ENCODE measurements at places on chromosomes 5 and 9.

GRCh38 chr5:116671211-116671736 lies 96.7 kb upstream of the SEMA6A start:
- DNase-seq: no peak

GRCh38 chr5:26645659-26646058 lies 392.7 kb downstream of the CDH9 start:
- no peak for DNase-seq

- no peak for DNase-seq
These were observed 1065.7 kb upstream of the CDH9 start for GRCh38 chr5:28104080-28104479.

- DNase-seq: no peak
These were observed 187.6 kb downstream of the PCSK1 start for GRCh38 chr5:96245140-96246091.

DNA sequence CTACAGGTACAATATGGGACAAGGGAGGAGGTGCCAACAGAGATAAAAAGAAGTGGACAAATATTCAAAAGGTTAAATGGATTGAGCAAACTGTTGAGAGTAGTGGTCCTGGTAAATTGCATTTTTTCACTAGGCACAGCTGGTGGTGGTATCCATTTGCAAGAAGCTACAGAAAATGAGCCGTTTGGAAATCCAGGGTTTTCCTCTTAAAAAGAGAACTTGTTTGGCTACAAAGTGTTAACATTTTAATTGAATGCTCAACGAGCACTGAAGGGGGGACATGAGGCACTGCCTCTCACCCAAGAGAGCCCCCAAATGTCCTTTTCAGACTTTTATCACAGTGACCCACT lies 491 bp upstream of the ZCCHC9 start:
- no peak for DNase-seq

- DNase-seq: peak; percentile 39
These were observed 232.6 kb downstream of the MAST4 start for GRCh38 chr5:66828548-66829357.

- DNase-seq: peak; percentile 61
These were observed 490 bp downstream of the PCBD2 start for GRCh38 chr5:134905246-134905996.

- peak; percentile 4 for DNase-seq
These were observed 294.6 kb upstream of the PUM3 start for GRCh38 chr9:3138231-3139229.

GRCh38 chr5:40436535-40437237 lies 243.0 kb upstream of the PTGER4 start:
- DNase-seq: no peak

GRCh38 chr5:60362158-60362557 lies 337.8 kb downstream of the DEPDC1B start:
- no peak for DNase-seq

DNA sequence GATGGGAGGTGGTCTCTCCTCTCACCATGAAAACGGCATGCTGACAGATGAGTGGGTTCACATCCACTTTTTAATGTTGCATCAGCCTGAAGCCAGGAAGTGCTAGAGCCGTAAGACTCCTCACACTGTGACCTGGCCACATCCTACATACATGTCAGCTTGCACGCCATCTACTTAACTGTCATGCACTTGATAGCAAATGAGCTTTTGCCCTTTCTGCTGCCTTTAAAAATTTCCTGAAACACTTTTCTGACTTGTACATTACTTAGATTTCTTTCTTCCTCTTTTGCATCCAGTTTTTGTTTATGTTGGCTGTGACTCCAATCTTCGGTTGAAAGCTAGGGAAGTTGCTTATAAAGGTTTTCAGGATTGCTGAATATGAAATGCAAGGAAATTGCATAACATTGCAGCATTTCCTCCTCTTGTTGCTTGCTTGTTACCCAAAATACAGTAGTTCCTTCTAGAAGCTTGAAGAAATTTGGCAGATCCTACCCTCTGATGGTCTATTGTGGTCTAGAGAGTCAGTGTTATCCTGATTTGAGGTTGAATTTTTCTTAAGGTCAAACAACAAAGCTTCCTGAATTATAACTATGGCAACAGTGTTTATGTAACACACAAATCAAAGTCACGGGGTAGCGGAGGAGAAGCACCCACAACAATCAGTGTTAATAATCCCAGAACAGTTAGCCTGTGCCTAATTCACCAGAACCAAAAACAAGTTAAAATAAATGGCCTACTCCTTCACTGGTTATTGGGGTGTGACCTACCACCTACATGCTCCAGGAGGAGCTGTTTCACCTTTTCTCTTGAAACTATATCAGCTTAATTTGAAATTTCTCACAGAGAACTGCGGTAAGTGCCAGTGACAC lies 232.5 kb downstream of the ARHGAP26 start:
- DNase-seq: peak; percentile 87
